ENCODE measurements at places on chromosomes 11 and 22. TPM values are rescaled to one million over a fixed set of nuclear protein-coding genes. Genes with fewer than 3 reads are reported as not detected.

BEST1 gene
- total RNA-seq: 1.9 TPM

SLC22A25 gene
- total RNA-seq: not detected

MPZL3 gene
- 2.2 TPM for total RNA-seq

TBX1 gene
- not detected for total RNA-seq

RRM1 gene
- 35.3 TPM for total RNA-seq

USP2 gene
- 0.54 TPM for total RNA-seq

OR2D2 gene
- total RNA-seq: 2.4 TPM

LMNTD2 gene
- 1.6 TPM for total RNA-seq

HTR3B gene
- not detected for total RNA-seq

GDPD5 gene
- total RNA-seq: 5.7 TPM

CCDC73 gene
- under 0.01 TPM for total RNA-seq

YPEL4 gene
- total RNA-seq: 3.5 TPM

OR2AG2 gene
- total RNA-seq: 1.6 TPM

DNAJB13 gene
- total RNA-seq: under 0.01 TPM

PKP3 gene
- total RNA-seq: 0.27 TPM

TRIM64 gene
- total RNA-seq: not detected

ISX gene
- not detected for total RNA-seq

SF1 gene
- total RNA-seq: 367 TPM

MAP6 gene
- total RNA-seq: under 0.01 TPM

C11orf16 gene
- total RNA-seq: not detected

RBMXL2 gene
- under 0.01 TPM for total RNA-seq

MMP8 gene
- 1.3 TPM for total RNA-seq

CAPN5 gene
- 1.3 TPM for total RNA-seq

GVQW3 gene
- 7.0 TPM for total RNA-seq

IGF2 gene
- total RNA-seq: under 0.01 TPM

MPZL2 gene
- 2.4 TPM for total RNA-seq

C11orf91 gene
- not detected for total RNA-seq

SLC25A45 gene
- 7.0 TPM for total RNA-seq

NXPE1 gene
- not detected for total RNA-seq

KCNK4 gene
- total RNA-seq: under 0.01 TPM

ATL3 gene
- total RNA-seq: 35.3 TPM

TMEM25 gene
- total RNA-seq: 35.8 TPM

FAM181B gene
- 0.54 TPM for total RNA-seq

OR4C6 gene
- total RNA-seq: not detected

PNPLA2 gene
- total RNA-seq: 107 TPM

ACAD8 gene
- total RNA-seq: 19.4 TPM

NLRP14 gene
- under 0.01 TPM for total RNA-seq

OLFML1 gene
- total RNA-seq: not detected

RASD2 gene
- under 0.01 TPM for total RNA-seq

MUC5B gene
- total RNA-seq: under 0.01 TPM

C11orf98 gene
- total RNA-seq: 15.3 TPM

TREH gene
- not detected for total RNA-seq

SMC1B gene
- not detected for total RNA-seq

FJX1 gene
- 0.54 TPM for total RNA-seq

TMEM191B gene
- 1.3 TPM for total RNA-seq

OR52I2 gene
- total RNA-seq: not detected

SLC5A1 gene
- not detected for total RNA-seq

FXYD2 gene
- total RNA-seq: 0.54 TPM

SGSM1 gene
- total RNA-seq: 1.1 TPM

LUZP2 gene
- not detected for total RNA-seq

OR10V1 gene
- not detected for total RNA-seq

PGA5 gene
- not detected for total RNA-seq

PAMR1 gene
- not detected for total RNA-seq

DEFB131B gene
- not detected for total RNA-seq

UPB1 gene
- total RNA-seq: under 0.01 TPM

ADORA2A gene
- 12.4 TPM for total RNA-seq

CNIH2 gene
- 2.7 TPM for total RNA-seq

MS4A3 gene
- total RNA-seq: 16.7 TPM
